ENCODE measurements at places on chromosomes 4 and X.
A peak's percentile ranks its signal among the peaks of the same experiment; 100 is the strongest.

- DNase-seq = no peak
These were observed 45.5 kb downstream of the FAM9B start for GRCh38 chrX:8988446-8988845.

DNA sequence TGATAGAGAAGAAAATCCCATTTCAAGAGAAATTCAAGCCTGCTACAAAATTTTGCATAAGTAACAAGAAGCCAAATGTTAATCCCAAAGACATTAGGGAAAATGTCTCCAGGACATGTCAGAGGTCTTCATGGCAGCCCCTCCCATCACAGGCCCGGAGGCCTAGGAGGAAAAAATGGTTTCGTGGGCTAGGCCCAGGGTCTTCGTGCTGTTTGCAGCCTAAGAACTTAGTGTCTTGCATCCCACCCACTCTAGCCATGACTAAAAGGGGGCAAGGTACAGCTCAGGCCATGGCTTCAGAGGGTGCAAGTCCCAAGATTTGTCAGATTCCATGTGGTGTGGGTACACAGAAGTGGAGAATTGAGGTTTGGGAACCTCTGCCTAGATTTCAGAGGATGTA is 57.8 kb upstream of the TAPT1 start:
- no peak for DNase-seq

DNA sequence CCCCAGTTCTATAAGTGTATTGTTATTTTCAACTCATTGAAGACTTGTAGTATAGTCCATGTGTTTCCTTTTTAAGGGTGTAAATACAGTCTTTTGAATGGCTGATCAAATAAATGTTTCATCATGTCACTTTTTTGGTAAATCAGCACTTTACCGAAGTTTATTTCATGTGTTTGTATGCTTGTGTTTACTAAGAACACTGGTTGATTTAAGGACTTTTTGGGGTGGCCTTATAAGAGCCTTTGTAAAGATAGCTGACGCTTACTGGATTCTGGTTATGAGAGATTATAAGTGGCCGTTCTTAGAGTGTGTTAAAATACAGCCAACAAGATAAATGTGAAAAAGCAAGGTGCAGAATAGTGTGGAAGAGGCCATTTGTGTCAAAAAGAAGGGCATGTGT is 2.6 kb downstream of the UBE2K start:
- no peak for DNase-seq

GRCh38 chrX:153944140-153944799 is at the start of gene RENBP:
Gene RENBP, minus strand, starts transcription at chrX:153944643. Its CDS starts 33 bp downstream, at chrX:153944610.
- peak; percentile 41 for DNase-seq

DNA sequence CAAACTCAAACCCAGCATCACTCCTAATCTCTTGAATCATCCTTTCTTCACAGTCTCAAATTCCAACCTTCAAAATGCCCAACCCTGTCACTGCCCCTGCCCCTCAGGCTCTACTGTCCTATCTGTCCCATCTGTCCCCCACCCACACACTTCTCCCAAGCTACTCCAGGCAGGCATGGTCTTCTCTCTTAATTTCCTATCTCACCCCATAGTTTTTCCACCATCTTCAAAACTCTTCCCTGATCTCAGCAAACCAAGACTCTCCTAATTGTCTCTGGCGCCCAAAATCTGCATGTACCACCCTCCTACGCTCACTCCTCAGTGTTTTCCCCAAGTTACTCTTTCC is 644 bp downstream of the LAMP2 start:
- no peak for DNase-seq

DNA sequence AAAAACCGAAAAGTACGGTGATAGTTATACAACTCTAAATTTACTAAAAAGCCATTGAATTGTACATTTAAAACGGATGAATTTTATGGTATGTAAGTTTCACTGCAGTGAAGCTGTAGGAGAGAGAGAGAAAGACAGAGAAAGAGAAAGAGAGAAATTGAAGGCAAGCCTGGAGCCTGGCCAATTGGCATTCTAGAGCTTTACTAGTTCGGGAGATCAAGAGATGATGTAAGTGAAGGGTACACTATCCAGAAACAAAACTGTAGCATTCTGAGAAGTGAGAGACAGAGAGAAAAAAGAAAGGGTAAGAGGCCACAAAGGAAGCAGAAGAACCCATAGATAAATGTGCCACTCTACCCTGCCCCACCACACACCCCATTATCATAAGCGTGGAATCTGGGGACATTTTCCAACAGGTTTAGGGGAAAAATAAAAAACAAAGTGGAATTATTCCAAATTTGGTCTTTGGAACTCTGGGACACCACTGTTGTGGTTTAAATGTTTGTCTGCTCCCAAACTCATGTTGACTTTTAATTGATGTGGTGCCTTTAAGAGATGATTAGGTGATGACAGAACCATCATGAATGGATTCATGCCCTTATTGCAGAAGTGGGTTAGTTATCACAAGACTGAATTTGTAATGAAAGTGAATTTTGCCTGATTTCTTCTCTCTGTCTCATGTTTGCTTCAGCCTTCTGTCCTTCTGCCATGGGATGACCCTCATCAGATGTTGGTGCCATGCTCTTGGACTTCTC is 123.0 kb upstream of the PLS3 start:
- no peak for DNase-seq

DNA sequence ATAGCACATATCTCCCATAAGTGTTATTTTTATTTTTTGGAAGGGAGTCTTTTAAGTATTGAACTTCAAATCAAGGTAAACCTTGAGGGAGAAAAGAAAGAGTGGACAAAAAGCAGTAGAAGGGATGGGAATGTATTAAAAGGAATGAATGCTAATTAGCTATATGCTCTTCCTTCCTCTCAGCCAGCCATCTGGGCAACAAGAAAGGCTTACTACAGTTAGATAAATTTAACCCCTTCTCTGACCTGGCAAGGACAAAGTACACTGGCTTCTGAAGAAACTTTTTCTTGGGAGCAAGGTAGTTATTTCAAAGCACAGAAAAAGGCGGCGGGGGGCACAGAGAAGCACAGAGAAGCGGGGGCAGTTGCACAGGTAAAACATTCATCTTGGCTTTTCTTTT is 54.6 kb downstream of the GAB1 start:
- DNase-seq = no peak

DNA sequence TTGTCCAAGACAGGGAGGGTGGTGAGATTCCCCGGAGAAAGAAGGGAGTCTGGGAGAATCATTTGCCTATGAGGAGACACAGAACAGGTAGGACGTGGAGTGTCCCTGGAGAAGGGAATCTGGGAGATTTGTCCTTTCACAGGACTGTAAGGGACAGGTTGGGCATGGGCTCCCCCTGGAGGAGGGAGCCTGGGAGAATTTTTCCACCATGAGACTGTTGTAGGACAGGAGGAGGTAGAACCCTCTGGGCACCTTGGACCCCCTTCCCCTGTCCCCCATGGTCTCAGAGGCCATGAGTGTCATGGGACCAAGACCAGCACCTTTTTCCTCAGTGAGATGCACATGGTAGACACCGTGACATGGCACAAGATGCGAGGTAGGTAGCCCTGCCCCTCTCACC is 2.8 kb downstream of the PORCN start:
- no peak for DNase-seq

GRCh38 chr4:140372751-140373327 is 607 bp upstream of the SCOC start:
- peak; percentile 39 for DNase-seq

DNA sequence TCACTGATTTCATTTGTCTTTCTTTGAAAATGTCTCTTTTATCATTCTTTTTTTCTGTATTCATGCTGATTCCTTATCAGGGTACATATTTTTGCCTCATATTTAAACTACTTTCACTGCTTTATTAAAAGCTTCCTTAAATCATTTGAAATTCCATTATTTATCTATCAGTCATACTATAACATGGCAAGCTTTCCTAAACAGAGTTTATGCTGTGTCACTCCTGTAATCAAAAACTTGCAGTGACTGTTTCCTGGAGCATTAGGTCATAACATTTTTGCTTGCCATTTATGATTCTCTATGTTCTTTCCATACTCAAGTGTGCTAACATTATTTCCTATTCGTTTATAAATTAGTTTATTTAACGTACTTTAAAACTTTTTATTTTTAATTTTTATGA is 203.7 kb downstream of the BMPR1B start:
- no peak for DNase-seq

DNA sequence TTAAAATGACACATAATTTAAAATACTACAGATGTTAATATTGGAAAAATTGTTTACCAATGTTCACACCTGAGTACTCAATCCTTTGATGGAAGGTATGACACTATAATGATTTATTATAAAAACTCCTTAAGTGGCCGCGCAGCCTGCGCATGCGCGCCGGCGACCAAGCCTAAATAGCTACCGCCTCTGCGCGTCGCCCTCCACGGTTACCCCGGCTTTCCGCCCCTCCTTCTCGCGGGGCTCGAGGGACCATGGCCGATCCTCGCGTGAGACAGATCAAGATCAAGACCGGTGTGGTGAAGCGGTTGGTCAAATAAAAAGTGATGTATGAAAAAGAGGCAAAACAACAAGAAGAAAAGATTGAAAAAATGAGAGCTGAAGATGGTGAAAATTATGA is 170.2 kb downstream of the DMD start:
- no peak for DNase-seq

GRCh38 chr4:5924461-5925125 is 31.7 kb upstream of the CRMP1 start:
- no peak for DNase-seq

DNA sequence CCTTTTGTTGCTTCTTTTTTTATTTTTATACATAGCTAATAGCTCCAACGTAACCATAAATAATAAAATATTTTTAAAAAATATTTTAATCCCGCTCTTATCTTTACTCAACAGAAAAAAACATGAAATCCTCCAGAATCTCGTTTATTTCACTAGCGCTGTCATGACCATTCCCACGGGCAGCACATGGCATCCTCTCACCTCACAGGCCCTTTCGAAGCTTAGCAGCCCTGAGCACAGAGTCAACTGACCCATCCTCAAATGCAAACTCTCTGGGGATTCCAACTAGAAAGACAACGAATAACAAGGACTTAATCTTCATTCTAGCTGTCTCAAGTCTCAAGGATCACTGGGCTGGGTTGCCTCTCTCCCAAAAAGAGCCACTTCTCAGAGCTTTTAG is 285.9 kb upstream of the PPARGC1A start:
- DNase-seq = no peak

DNA sequence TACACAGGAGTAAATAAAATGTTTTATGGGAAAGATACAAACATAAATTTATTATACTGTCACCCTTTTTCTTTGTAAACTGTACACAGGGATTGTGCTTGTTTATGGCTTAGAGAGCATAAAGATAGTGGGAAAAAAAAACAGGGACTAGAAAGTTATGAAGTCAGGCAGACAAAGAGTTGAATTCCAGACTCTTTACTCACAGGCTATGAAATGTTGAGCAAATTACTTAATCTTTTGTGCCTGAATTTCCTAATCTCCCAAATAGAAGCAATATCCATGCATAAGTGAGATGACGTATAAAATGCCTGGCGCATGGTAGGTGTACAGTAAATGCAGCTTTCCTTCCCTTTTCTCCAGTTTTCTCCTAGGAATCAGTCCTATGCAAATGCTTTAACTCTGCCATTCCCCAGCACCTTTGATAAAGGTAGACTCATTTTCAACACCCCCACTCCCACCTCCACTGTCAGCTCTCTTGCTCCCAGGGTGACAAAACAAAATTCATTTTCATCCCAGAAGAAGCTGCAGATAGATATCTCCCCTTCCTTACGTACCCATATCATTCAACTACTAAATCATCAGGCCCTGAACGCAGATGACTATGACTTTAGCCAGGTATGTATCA is 44.5 kb upstream of the BTC start:
- no peak for DNase-seq

DNA sequence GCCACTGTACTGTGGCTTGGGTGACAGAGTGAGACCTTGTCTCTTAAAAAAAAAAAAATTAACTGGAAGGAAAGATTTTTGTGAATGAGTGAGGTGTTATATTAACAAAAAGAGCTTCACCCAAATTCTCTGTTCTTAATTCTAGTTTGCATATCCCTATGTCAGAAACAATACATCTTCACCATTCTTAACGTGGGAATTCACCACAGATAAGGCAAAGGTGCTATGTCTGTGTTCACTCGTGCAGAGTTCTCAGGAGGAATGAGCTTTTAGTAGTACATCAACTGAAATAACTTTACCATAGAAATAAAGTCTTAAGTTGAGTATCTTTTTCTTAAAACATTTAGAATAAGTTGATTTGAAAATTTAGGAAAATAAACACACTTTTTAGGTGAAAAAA is 135.1 kb downstream of the RAPGEF2 start:
- no peak for DNase-seq

DNA sequence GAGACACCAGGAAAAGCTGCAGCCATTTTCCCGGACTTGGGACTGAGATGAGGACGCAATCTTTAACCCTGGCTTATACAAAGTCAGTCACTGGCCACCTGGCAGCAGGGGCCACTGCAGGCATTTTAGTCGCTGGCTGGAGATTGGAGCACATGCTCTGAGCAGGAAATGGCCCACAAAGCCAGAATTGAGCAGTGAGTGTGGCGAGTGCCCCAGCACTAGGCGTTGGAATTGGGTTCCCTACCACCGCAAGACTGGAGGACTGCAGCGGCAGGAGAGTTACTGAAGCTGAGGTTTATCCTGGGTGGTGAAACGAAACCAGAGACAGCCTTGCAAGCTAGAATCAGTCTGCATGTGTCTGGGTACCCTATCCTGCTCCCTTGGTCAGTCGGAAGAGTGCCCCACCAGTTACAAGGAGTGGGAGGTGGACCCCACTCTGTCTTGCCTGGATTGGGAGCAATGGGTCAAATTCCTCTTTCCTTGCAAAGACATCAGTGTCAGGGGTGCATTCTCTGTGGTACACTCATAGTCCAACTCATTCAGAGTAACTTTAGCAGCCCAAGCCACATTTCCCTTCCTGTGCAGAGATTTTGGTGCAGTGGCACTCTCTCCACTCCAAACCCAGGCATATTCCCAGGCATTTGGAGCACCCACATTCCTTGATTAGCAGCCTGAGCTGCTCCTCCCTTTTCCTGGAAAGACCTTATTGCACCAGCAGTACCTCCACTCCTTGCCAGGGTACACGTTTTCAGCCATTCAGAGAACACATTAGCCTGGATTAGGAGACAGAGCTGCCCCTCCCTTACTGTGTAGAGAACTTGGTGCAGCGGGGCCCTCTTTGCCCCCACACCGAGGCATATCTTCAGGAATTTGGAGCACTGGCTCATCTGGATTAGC is 36.7 kb upstream of the PLK4 start:
- DNase-seq = no peak

DNA sequence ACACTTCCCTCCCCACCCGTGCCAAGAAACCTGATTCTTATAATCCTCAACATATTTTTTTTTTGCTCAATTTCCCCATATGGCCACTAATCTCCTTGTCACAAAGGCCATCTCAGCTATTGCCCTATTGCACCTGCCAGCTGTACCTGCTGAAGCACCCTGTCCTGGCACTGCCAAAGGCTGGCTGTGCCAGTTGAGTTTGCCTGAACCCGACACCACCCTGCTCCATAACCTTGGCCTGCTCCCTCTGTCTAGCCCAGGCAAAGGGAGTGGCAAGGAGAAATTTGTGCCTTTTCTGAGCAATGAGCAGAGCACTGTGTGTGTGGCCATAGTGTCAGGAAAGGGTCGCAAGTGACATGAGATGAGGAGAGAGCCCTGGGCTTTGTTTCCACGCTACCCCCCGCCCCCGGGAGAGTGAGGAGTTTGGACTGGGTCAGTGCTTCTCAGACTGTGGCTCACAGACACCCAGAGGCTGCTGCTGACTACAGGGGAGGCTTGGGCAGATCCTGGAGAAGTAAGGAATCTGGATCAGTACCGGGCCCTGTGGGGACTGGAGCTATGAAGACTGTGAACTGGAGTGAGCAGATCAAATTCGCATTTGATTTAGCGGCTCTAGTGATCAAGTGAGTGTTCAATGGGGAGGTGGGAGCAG is 42.2 kb upstream of the HMGB3 start:
- no peak for DNase-seq

GRCh38 chr4:141058591-141059512 is 74.4 kb downstream of the RNF150 start:
- DNase-seq = no peak

Measured in activated CD4-positive, alpha-beta T cell treated with anti-CD3 and anti-CD28 coated beads, Interleukin-2, amount 50 U/mL, for 16 hours (primary cell).